ENCODE measurements at places on chromosomes 6 and 20.

- no peak for DNase-seq
Observed at GRCh38 chr20:21809961-21810523, 104.6 kb downstream of the PAX1 start.

GRCh38 chr6:43196337-43196736 is 14.3 kb downstream of the CUL9 start:
- no peak for DNase-seq

GRCh38 chr20:33681728-33682353 is 4.3 kb downstream of the E2F1 start:
- no peak for DNase-seq

GRCh38 chr6:136654086-136654485 is 103.9 kb upstream of the MAP7 start:
- no peak for DNase-seq

Data from GM06990 (cell line).